ENCODE measurements at places on chromosomes 5 and 9. TPM values are rescaled to one million over a fixed set of nuclear protein-coding genes. Genes with fewer than 3 reads are reported as not detected.

ZNF883 gene
- 1.4 TPM for total RNA-seq

DOCK8 gene
- total RNA-seq, result 47.8 TPM

EXOSC3 gene
- total RNA-seq, result 32.0 TPM

ANXA2R gene
- 1.8 TPM for total RNA-seq

ABCA2 gene
- total RNA-seq, result 30.9 TPM

PCDHGA6 gene
- total RNA-seq, result 5.0 TPM

SPATA31E1 gene
- total RNA-seq, result not detected

ZDHHC11B gene
- 11.7 TPM for total RNA-seq

CSF1R gene
- total RNA-seq, result 24.9 TPM

IFNB1 gene
- total RNA-seq, result not detected

LVRN gene
- total RNA-seq, result 4.7 TPM

SH3PXD2B gene
- 54.8 TPM for total RNA-seq

ORM2 gene
- total RNA-seq, result not detected

PCDHGA11 gene
- 5.1 TPM for total RNA-seq

ADAMTS19 gene
- 13.3 TPM for total RNA-seq

WHRN gene
- 12.2 TPM for total RNA-seq

MORN5 gene
- total RNA-seq, result not detected

- DNase-seq, result no peak
Observed at GRCh38 chr5:21810737-21811316, 1042.3 kb downstream of the CDH12 start.

DNA sequence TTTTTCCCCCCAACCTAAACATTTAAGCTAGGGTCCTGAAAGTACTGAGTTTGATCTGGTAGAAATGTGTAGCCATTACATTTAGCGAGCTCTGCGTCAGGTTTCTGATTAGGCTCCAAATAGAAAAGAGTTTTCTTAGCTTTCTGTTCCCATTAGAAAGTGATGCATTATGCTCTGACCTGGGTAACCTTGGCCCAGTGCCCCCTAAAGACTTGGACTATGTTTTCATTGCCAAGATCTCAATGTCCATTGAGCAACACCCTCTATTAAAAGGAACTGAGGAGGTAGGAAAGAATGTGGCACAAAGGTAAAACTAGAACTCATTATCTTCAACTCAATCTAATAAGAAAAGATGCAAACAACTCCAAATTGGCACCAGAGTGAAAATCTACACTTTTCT, 358.9 kb upstream of the PCSK5 start:
- DNase-seq, result no peak

GRCh38 chr9:25212361-25212760, 465.9 kb downstream of the TUSC1 start:
- no peak for DNase-seq

DNA sequence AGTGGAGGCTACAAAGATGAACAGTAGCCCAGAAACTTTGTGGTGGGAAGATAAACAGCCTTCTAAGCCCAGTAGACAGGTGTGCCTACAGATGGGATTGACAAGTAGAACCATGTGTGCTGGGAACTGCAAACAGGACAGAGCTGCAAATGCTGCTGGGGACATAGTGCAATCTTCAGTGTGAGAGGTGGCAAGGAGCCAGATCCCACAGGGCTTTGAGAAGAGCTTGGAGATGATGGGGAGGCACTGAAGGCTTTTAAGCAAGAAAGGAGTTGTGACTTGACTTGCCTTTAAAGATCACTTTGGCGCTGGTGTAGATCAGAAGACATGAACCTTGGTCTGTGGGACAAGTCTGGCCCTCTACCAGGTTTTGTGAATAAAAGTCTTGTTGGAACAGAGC, 675.2 kb downstream of the ACTL7B start:
- DNase-seq, result peak; percentile 77

DNA sequence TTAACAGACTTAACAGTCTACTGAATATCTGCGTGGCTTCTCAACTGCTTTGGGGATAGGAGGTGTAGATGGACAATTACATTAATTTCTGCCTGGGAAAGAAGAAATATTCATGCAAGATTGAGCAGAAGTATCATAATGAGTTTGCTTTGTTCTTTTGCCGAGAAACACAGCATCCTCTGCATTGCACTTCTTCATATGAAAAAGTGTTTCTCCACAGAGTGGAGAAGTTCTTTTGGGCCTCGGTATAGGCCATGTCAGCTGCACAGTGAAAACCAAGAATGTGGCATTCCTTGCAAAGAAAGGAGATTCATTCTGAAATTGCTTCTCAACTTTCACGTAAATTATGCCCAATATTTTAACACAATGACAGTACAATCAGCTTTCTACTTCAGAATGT, 17.6 kb upstream of the SNX2 start:
- DNase-seq, result no peak

DNA sequence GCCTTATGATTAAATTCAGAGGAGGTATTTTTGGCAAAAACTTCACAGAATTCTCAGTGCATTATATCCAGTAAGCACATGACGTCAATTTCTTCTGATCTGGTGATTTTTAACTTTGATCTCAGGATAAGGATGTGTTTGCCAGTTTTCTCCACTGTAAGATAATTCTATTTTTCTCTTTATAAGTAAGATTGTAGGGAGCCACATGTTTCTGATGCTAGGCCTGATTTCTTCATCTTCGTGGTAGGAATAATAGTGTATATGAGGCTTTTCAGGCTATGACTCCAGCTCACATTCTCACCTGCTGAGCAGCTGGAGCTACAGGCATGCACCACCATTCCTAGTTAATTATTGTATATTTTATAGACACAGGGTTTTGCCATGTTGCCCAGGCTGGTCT, 32.1 kb upstream of the LMNB1 start:
- DNase-seq, result no peak

- no peak for DNase-seq
Observed at GRCh38 chr9:25121811-25122210, 556.4 kb downstream of the TUSC1 start.

GRCh38 chr9:121684381-121685145, 33.1 kb downstream of the DAB2IP start:
- DNase-seq, result no peak

DNA sequence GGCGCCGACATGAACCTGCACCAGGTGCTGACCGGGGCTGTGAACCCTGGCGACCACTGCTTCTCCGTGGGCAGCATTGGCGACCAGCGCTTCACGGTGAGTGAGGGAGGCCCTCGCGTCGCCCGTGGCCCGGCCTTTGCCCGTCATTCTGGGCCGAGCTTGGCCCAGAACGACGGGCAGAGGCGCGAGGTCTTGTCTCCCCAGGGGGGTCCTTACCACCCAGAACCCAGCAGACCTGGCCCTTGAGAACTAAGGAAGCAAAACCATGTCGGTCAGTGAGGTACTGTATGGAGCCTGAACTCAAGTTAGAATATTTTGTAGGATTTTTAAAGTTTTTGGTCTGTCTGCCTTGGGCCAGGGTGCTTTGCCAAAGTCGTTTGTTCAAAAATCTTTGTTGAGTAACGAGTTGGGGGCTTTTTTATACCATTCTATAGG, 691 bp downstream of the DMXL1 start:
- DNase-seq, result no peak

- DNase-seq, result peak; percentile 88
Observed at GRCh38 chr9:88216126-88216995, 78.1 kb upstream of the SPATA31C2 start.

- no peak for DNase-seq
Observed at GRCh38 chr5:75603371-75603770, 7.9 kb upstream of the ANKDD1B start.

GRCh38 chr9:68672625-68673024, 32.4 kb upstream of the PIP5K1B start:
- DNase-seq, result no peak

DNA sequence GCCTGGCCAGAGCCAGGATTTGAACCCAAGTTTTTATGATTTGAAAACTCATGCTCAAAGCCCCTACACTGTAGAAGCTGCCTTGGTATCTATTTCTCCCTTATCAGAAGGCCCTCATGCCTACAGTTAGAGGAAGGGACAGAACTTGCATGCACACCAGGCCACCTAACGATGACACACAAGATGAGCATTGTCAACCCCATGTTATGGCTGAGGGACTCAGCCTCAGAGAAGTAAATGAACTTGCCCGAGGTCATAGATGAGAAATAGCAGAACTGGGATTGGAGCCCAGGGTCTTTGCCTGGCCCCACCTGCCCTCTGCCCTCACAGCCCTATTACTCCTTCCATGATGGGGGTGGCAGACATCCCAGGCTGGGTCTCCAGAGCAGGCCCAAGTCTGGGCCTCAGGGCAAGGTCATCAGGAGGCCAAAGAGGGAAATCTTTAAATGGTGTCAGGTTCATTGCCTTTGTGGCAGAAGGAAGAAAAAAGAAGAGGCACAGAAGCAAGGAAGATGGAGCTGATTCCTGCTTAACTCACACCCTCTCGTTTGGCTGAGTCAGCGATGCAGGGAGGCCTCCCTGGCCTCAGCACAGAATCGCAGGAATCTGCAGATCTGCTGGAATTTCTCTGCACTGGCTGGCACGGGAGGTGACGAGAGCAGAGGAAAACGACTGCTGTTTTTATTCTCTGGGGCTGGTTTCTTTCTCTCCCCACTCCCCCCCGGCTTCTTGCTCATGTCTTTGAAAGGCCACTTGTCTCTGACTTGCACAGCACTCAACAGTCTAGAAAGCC, 20.6 kb upstream of the CRB2 start:
- no peak for DNase-seq

DNA sequence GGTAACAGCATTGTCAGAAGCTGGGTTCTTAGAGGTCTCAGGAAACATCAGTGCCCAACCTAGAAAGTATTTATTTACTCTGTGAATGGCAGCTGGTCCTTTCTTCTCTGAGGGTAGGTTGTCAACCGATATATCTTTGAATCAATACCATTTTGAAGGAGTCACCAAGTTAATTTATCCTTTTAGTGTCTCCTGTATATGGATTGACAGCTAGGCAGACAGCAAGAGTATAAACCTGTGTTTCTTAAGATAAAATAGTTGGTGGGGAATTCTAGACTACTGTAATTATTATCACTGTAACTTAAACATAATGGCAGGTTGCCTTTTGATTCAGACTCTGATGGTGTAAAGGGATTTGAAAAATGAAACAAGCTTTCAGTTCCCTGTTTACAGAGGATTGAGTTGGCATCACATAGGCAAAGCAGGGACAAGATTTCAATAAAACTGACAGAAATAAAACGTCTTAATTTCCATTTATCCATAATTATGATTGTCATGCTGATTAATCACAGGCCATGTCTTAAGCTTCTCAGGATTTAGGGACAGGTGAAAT, 190.8 kb upstream of the HAPLN1 start:
- no peak for DNase-seq

GRCh38 chr5:153372425-153373129, 117.9 kb upstream of the GRIA1 start:
- DNase-seq, result no peak

DNA sequence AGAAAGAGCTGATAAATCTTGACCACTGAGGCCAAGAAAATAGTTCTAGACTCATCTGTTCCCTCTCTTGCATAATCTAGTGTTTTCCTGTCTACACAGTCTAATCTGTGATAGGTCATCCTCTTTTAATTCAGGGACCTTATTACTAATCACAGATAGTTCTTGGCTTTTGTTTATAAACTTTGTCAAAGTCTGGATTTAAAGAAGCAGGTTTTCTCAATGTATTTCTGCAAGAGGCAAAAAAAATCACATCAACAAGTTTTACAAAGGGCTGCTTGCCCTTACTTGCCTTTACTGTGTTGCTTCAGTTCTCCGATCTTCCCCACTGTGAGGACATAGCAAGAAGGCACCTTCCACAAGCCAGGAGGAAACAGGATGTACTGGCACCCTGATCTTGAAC, 43.9 kb upstream of the MTAP start:
- no peak for DNase-seq

GRCh38 chr9:102499468-102499867, 495.7 kb upstream of the CYLC2 start:
- no peak for DNase-seq

- DNase-seq, result no peak
Observed at GRCh38 chr5:115028557-115028956, 141.2 kb downstream of the TRIM36 start.

DNA sequence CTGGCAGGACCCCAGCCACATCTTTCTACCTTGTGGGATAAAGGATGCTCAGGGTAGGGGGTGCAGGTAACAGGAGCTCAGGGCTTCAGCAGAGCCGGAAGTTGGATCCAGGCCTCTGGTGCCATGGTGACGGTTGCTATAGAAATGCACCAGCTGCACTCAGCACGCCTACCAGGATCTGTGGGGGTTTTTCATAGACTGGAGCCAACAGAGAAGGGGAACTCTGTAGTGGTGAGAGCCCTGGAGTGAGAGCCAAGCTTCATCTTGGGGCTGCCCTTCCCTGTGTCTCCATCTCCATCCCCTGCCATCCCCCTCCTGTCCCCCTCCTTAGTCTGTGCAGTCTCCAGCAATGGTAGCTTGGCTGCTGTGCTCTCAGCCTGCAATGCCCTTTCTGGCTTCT, 27.5 kb upstream of the BOD1 start:
- DNase-seq, result no peak

DNA sequence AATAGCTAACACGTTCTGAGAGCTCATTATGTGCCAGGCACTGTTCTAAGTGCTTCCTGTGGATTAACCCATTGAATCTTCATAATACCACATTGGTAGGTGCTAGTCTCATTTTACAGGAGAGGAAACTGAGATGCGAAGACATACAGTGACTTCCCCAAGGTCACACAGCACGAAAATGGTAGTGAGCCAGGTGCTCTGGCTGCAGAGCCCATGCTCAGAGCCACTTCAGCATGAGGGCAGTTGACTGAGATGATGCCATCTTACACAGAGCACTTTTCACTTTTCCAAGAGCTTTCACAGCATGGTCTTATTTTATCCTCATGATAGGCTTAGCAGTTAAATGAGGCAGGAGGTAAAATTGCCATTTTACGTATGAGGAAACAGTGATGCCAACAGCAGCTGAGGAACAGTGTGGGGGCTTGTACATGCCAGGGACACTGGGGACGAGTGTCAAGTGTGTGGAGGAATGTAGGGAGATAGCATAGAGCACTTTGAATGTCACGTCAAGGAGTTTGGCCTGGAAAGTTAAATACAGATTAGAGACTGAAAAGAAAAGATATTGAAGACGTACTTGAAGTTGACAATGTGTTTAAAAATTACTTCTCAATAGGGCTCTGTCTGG, 180.0 kb downstream of the KIF4B start:
- DNase-seq, result no peak

Measured in esophagus muscularis mucosa (tissue), 4 donors.